GM04504 (cell line): ENCODE measurements at places on chromosomes 5 and 9.

DNA sequence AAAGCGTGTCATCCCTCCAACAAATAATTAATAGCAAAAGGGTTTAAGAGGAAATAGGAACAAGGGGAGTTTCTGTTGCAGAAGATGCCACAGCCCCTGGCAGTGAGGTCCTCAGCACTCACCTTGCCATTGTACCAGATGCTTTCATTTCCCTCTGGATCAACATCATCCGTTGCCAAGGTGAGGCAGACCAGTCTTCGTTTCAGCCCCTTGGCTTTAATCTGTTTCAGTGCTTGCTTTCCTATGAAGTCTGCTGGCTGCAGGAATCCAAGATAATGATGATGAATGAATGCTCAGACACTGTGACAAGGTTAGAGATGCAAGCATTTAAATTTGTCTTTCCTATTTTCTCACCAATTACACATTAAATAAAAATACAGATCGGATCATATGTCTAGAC lies 20.0 kb upstream of the ARSB start:
- no peak for DNase-seq

GRCh38 chr5:79346420-79346824 lies 110.5 kb downstream of the JMY start:
- peak; percentile 37 for DNase-seq

- DNase-seq: no peak
These were observed 1072.6 kb upstream of the NUDT12 start for GRCh38 chr5:104635227-104635626.

DNA sequence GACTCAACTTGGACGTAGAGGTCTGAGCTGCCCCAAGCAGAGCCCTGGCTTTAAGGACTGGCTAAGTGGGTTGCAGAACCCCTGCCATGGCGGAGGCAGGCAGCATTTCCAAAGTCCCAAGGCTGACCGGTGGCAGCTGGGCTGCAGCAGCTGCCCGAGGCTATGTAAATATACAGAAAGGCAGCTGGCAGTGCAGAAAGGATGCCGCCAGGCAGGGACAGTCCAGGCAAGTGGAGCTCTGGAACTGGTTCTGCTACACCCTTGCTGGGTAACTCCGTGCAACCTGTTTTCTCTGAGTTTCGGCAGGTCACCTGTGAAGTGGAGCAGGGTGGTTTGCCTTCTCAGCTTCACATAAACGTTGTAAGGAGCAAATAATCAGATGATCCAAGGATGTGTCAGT lies 46.0 kb downstream of the SHB start:
- DNase-seq: no peak

DNA sequence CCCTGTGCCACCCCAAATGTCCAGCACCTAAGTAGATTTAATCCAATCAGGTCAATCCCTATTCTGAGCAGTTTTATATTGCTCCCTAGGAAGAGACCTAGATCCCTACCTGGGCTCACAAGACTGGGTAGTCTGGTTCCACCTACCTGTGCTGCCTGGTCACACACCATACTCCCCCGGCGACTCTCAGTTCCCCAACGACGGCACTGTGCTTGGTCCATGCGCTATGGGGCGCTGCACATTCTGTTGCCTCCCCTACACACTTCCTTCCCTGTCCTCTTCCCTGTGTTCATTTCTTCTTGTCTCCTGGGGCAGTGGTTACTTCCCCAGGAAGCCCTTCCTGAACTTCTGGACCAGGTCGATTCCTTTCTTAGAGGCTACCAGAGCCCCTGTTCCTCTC lies 109.9 kb upstream of the IL12B start:
- no peak for DNase-seq

DNA sequence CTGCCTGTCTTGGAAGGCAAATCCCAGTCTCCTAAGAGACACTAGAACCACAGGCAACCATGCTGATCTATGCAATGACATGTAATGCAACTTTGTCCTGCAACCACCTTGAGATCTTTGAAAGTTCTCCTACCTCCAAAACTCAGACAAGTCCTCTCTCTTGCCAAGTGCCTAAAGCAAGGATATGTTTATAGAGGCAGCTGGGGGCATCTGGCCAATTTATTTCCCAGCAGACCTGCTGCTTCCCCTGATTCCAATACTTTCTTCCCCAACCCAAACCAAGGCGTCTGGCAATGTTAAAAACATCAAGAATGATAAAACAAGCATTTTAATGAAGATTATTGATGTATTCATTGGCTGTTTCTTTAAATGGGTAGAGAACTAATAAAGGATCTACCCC lies 138.4 kb downstream of the DOCK8 start:
- DNase-seq: no peak

GRCh38 chr9:14353222-14354056 lies 39.5 kb upstream of the NFIB start:
- DNase-seq: peak; percentile 24

DNA sequence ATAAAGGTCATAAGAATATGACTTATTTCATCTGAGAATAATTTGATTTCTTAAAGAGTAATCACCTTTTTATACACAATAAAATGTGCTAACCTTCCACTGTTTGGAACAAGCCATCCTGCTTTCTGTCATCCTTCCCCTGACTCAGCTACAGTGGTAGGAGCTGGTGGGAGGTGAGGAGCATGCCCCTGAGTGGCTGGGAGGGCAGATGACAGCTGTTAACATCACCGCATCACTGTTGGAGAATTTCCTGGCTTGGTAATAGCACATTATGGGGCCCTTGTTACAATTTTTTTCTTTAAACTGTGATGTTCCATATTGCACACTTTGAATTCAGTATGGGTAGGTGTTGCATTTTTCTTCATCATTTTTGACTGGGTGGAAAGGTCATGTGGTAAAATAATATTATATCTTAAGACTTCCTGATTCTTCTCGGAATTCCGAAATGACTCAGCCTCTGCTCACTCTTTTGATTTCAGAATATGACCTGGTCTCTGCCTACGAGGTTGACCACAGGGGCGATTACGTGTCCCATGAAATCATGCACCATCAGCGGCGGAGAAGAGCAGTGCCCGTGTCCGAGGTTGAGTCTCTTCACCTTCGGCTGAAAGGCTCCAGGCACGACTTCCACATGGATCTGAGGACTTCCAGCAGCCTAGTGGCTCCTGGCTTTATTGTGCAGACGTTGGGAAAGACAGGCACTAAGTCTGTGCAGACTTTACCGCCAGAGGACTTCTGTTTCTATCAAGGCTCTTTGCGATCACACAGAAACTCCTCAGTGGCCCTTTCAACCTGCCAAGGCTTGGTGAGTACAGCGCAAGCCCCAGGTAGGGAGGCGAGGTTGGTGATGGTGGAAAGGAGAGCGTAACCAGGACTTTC lies 5.8 kb downstream of the ADAMTS16 start:
- DNase-seq: no peak

GRCh38 chr9:757246-757881 lies 84.1 kb upstream of the DMRT1 start:
- peak; percentile 38 for DNase-seq

GRCh38 chr5:93417490-93417889 lies 163.5 kb downstream of the NR2F1-AS1 start:
- no peak for DNase-seq

- DNase-seq: no peak
These were observed 136.2 kb upstream of the PHYKPL start for GRCh38 chr5:178368716-178369300.

DNA sequence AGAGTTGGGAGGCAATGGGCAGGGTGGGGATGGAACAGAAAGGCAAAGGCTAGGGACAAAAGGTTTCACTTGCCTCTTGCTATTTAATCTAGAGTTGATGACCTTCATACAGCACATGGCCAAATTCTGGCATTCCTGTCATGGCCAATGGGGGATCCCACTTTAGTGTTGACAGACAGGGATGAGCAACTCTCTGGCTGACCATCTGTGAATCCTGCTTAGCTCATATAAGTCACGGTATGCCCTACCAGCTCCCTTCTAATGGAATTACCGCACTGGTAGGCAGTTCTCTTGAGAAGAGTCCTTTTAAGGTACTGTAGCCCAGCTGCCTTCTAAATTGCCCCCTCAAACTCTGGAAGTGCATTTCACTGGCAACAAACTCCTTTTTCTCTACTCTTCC lies 76.1 kb downstream of the MAMDC2 start:
- no peak for DNase-seq

DNA sequence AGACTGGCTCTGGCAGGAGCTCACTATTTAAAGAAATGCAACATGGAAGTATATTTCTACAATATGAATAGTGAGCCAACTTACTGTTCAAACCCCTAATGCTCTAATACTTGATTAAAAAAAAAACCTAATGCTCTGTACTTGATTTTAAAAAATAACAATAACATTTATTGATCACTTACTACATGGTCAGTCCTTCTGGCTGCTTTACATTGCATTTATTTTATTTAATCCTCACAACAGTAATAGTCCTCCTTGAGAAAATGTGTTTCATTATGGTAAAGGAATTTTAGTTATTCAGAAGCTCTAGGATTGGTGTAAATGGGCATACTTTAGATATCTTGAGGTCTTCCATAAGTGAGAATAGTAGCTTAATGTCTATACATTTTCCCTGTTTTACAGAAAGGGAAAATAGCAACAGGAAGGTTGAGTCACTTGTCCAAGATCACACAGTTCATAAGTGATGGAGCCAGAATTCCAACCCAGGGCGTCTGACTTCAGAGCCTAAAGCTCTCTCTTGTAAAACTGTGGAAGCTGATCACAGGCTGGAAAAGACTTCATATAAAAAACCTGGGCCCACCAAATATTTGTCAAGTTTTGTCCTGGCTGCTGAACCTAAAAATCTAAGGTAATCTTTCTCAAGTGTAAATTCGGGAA lies 1.0 kb downstream of the STARD4 start:
- DNase-seq: peak; percentile 8

DNA sequence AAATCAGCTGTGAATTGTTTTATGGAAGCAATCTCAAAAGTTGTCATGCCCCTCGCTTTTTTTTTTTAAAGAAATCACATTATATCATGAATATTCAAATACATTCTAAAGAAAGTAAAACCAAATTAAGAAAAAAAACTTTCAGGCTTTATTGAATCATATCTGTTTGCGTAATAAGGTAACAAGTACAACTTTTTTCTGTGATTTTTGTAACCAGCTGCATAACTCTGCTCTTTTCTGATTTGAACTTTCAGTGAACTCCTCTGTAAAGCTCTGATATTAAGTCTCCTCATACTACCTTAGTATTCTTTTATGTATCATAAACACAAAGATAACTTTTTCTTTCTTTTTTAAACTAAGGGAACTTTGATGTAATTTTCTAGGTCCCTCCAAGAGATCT lies 65.3 kb downstream of the CWC27 start:
- DNase-seq: no peak

- DNase-seq: no peak
These were observed 7.5 kb upstream of the GTF3C5 start for GRCh38 chr9:133023117-133023890.

GRCh38 chr9:114657705-114658104 lies at the start of gene TEX53:
TEX53 (minus strand) TSS chr9:114657805; CDS start chr9:114657774, 31 bp downstream.
- DNase-seq: no peak

DNA sequence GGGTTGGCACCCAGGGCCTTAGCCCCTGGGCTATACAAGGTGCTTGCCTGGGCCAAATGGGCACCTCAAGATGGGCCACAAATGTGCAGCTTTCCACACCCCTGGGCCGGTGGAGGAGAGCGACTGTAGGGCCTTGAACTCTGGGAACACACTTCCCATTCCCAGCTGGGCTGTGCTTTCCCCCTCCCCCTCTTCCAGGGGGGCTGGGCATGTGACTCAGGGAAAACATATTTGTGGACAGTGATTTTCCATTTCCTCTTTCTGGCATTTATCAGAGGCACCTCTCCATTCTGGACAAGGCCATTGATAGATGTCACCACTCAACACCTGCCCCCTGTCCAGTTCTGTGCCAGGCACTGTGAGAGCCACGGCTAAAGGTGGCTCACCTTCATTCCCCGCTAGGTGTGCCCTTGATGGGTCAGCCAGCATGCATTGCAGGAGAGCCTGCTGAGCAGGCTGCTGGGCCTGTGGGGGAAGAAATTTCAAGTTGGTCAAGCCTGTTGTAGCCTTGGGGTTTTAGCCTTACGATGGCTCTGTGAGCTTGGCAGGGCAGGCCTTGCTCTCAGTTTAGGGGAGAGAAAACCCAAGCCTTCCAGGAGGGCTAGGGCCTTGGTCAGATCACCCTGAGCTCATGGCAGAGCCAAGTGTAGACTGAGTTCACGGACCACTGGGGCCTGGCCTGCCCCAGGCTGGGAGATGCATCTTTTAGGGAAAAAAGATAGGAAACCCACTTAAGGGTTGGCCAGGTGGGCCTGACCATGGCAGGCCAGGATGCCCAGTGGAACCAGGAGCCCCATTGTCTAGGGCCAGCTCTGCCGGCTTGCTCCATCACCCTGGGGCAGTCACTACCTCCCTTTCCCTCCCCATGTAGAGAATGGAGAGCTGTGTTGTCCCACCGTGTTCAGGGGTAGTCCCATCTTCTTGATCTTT lies 113.9 kb downstream of the DAB2IP start:
- DNase-seq: no peak

DNA sequence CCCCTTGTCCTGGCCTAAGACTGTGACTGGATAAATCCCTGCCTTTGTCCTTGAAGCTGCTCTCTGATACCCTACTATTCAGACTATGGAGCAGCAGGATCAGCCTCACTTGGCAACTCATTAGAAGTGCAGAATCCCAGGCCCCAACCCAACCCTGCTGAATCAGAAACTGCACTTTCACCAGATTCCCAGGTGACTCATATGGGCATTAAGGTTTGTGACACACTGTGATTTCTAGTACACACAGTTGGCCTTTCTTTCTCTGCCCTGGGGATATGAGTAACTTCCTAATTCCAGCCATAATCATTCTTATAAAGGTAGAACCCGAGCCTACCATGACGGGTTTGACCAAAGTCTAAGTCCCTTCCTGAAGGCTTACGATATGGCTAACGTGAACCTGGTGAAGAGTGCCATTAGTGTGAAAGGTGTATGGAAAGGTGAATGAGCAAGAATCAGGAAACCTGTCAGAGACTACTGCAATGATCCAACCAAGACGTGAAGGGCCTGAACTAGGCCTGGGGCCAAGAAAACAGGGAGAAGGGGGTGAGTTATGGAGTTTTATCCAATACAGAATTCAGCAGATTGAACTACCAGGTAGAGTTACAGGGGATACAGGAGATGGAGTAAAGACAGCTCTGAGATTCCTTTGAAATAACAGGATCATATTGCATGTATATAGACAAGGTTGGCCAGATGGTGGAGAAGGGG lies 533.0 kb downstream of the BNC2 start:
- peak; percentile 91 for DNase-seq

DNA sequence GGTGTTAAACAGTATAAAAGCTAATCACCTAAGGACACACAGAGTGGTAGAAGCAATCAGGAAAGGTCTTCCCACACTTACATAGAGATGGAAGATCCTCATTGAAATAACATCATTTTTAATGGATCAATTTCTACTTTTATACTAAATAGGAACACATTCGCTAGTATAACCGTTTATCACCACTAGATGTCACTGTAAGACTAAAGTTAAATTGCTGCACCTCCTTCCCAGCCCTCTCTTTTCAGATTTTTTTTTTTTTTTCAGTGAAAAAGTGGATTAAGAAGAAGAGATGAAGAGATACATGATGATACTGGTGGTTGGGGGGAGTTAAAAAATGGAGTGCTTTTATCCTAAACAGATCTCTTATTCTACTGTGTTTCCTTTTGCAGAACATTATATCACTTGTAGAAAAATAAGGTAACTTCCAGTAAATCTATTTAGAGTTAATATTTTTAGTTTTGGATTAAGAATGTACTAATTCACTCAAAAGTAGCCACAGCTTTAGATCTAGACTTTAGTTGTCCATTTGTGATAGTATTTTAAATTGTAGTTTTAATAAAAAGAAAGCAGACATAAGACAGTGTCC lies 116.9 kb upstream of the ARRDC3 start:
- DNase-seq: peak; percentile 7
